ENCODE measurements at places on chromosomes 6 and 20. TPM values are rescaled to one million over a fixed set of nuclear protein-coding genes. Genes with fewer than 3 reads are reported as not detected.

GRCh38 chr6:25874822-25875562 is 949 bp upstream of the SLC17A3 start:
- no peak for DNase-seq

DNA sequence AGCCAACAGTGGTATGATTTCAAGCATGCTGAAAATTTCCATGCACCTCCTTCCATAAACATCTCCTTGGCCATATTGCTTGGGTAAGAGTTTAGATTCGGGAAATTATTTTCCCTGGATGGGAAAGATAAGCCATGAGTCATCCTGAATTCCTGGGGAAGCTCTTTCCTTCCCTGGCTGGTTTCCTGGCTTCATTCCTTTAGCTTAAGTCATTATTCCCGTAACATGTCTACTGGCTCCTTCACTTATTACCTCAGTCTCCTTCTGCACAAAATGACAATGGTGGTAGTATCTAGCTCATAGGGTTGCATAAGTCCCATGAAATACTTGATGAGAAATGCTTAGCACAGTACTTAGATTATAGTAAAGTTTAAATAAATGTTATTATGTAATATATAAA is 27.6 kb downstream of the TINAG start:
- no peak for DNase-seq

GRCh38 chr6:69232911-69233448 is 563.8 kb downstream of the LMBRD1 start:
- peak; percentile 62 for DNase-seq

DNA sequence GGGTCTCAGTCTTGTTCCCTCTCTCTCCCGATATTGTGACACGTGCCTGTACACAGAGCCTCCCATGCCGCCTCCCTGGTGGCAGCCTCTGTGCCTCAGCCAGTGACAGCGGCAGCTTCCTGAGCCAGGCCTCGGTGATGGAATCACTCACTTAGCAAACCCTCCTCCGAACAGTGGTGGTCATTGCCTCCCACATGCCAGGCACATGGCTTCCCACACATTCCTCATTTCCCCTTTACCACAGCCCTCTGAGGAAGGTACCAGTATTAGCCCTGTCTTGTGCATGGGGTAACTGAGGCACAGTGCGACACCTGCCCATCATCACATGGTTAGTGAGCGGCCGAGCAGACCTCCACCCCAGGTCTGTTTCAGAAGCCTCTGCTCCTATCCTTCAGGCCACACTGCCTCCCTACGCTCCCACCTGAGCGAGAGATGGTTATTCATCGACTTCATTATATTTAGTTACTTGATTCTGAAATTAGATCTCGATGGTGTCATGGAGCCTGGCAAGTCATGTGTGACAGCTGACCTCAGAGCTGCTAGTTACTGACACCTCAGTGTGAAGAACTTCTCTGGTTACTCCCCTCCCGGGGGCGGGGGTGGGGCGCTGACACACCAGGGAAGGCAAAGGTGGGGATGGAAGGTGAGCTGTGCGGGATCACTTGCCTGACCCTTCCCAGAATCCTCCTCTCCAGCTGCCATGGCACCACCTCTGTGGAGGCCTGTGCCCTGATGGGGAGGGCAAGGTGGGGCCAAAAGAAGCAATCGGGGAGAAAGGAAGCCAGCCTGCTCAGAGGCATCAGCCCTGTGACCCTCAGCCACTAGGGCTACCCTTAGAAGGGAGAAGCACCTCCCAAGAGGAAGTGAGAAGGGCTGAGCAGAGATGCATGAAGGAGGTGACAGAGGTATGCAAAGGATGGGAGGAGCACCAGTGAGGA is 17.9 kb downstream of the MDGA1 start:
- no peak for DNase-seq

GRCh38 chr6:12962987-12963386 is 246.4 kb downstream of the PHACTR1 start:
- no peak for DNase-seq

- no peak for DNase-seq
Observed at GRCh38 chr6:169042061-169042460, 211.6 kb downstream of the THBS2 start.

DNA sequence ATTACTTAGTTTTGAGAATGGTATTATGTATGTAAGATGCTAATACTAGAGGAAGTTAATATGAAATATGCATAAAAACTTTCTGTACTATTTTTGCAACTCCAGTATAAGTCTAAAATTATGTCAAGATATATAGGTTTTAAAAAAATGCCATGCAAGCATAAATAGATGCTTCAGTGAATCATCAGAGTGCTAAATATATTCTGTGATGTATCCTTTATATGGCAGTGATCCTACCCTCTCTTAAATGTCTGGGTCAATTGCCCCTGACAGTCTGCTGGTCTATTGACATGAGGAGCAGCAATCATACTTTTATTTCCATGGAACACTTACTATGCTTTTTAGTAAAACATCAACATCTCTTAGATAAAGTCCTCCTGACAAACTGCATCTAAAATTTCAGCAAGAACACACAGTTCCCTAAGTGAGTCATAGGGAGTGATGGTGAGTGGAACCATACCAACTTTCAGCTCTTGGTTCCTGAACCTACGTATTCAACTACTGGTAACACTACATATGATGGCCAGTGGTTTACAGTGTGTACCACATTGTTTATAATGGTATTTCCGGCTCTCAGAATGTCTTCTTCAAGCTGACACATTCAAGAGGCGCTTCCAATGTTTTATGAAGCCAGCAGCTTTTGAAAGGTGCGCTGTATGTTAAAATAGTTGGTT is 928.7 kb upstream of the GJE1 start:
- DNase-seq: no peak

DNA sequence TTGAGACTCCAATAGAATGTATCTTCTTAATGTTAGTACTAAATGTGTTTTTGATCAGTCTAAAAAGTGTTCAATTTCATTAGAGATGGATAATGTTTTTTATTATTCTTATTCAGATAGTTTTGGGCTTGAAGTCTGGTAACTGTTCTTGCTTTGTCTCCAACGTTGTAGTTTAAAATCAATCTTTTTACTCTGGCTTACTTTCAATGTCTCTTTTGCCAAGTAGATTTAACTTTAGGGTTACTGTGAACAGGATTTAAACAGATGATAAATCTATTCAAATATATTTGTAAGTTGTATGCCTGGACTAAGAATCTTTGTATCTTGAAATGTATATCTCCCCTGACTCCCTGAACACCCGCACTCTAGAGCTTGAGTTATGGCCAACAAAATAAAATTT is 51.1 kb downstream of the SGK1 start:
- no peak for DNase-seq

DNA sequence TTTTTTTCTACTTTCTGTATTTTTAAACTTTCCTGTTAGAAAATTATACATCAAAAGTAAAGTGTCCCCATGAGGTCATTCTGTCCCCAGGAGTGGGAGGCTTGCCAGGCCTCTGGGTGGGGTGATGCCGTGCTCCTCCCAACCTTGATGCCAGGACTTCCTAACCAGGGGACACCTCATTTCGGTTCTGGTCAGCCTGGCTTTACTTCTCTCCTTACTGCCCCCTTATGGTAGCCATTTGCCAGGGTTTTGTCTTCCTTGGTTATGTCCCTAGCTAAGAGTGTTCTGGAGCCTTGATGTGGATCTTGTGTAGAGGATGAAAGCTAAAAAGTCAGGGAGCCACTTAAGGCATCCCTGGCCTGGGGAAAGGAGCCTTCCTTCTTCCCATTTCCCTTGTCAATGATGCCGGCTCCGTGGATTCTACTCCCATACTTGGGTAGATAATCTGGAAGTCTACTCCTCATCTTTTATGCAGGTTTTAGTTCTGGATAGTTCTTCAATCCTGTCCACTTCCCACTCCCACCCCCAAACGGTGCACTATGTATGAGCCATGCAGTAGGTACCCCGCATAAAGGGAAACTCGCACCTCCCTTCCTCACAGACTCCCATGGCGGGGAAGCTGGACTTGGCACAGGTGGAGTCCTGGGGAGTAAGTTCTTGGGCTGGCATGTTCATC is 164.1 kb upstream of the SALL4 start:
- DNase-seq: no peak

DNA sequence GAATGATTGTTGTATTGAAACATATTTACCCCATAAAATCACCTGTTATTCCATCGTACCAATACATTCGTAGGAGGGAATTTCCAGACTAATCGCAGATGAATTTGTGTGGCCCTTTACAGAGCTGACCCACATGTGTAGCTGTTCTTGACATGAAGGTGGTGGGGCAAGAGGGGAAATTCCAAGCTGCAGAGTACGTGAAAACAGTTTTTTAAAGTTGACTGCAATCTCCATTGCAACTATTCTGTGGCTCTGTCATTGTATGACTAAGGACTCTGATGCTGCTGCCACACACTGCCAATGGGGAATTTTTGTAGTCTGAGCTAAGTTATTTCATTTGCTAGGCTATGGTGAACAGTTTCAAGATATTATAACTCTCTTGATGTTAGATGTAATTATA is 46.4 kb upstream of the ADTRP start:
- no peak for DNase-seq

GRCh38 chr20:61560361-61560853 is 308.3 kb downstream of the CDH4 start:
- DNase-seq: no peak

DNA sequence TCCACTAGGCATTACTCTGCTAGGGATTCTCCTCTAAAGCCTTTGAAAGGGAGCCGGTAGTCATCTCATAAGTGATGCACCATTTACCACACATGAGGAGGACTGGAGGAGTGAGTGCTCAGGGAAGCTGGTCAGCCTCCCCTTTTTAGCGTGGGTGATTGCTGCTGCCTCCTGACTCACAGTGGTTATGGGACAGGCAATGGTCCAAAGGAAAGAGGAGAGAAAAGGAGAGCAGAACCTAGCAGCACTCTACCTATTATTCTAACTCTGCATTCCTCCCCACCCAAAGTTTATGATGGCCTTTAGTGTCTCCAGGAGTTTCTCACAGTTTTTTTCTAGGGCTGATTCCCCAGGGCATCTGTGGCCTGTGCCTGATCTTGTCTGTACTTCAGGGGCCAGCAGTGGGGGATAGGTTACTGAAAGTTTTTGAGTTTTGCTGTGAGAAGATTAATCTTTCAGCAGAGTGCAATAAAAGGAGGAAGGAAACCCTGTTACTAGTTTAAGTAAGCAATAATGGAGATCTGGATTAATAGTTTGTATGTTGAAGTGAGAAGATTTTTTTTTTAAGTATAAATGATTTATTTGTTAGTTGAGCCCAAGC is 36.4 kb upstream of the GCLC start:
- DNase-seq: no peak

GRCh38 chr6:26187981-26188635 is 100.9 kb downstream of the HFE start:
- DNase-seq: no peak

GRCh38 chr6:123965894-123966293 is 162.2 kb downstream of the NKAIN2 start:
- DNase-seq: no peak

GRCh38 chr20:34585019-34585418 is 26.5 kb downstream of the MAP1LC3A start:
- DNase-seq: no peak

GRCh38 chr6:142047934-142048592 is 84.7 kb upstream of the GJE1 start:
- DNase-seq: no peak

- DNase-seq: no peak
Observed at GRCh38 chr6:77030929-77031674, 432.2 kb downstream of the HTR1B start.

GRCh38 chr6:111972745-111973117 is 81.2 kb upstream of the CCN6 start:
- DNase-seq: no peak

DNA sequence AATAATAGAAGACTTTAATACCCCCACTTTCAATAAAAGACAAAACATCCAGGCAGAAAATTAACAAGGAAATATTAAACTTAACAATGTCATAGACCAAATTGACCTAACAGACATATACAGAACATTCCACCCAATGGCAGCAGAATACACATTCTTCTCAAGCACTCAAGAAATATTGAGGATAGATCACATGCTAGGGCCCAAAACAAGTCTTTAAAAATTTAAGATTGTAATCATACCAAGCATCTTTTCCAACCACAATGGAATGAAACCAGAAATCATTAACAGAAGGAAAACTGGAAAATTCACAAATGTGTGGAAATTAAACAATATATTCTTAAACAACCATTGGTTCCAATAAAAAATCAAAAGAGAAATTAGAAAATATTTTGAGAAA is 161.0 kb downstream of the COL12A1 start:
- no peak for DNase-seq

DNA sequence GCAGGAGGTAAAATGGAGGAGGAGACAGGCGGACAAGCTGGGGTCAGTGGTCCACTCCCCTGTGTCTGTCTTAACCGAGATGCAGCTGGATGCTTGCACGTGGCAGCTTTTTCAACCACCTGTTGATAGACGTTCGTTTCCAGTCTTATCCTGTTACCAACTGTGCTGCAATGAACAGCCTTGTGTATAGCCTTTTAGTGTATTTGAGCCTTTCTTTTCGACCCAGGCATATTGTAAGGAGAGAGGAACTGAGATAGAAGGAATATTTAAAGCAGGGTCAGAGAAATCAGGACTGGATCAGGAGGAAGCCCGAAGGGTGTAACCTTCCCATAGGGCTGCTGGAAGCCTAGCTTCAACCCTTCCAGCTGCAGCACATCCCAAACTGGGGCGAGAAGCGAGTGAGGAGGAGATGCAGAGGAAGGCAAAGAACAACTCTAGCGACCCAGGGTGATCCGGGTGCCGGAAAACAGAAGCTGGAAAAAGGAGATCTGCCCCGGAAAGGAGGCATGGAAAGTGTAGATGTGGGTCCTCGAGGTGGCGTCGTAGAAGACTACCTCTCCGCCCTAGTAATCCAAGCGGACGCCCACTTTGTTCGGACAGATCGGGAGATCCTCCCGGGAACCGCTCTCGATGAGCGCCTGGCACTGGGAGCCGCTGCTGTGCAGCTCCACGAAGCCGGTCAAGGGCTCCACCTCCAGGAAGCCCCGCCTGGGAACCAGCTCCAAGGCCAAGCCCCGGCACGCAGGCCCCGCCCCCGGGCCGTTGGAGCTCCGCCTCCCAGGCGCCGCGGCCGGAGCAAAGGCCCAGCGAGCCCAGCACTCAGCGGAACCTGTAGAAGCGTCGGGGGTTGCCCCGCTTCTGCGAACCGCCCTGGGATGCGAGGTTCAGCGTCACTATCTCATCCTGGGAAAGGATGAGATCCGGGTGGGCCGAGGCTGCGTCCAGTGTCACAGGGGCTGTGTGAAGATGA is 11.2 kb downstream of the TRIM31 start:
- peak; percentile 39 for DNase-seq

DNA sequence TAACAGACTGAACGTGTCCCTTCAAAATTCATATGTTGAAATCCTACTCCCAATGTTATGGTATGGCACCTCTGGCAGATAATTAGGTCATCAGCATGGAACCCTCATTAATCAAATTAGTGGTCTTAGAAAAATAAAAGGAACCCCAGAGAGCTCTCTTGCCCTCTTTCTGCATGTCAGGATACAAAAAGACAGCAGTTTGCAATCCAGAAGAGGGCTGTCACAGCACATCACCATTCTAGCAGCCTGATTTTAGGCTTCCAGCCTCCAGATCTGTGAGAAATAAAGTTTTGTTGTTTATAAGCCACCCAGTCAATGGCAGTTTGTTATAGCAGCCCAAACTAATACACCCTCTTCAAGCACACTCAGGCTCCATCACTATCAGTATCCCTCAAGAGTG is 292.9 kb downstream of the TRDN start:
- DNase-seq: no peak

The SPATS1 gene
- polyA plus RNA-seq: not detected

The CGA gene
- 0.72 TPM for polyA plus RNA-seq

The METTL24 gene
- 0.37 TPM for polyA plus RNA-seq

The ZC2HC1B gene
- not detected for polyA plus RNA-seq

The PAK5 gene
- 0.14 TPM for polyA plus RNA-seq

The SERPINB1 gene
- 12.8 TPM for polyA plus RNA-seq

The RNF182 gene
- 0.87 TPM for polyA plus RNA-seq

The OR2H1 gene
- polyA plus RNA-seq: not detected

The IL17F gene
- not detected for polyA plus RNA-seq

The DZANK1 gene
- polyA plus RNA-seq: 1.8 TPM

The KIAA0408 gene
- 16.1 TPM for polyA plus RNA-seq

All from forelimb muscle (tissue), 1 donor.